Hypothalamus (tissue), 51 donors: ENCODE measurements at places on chromosomes 11 and 22.

DNA sequence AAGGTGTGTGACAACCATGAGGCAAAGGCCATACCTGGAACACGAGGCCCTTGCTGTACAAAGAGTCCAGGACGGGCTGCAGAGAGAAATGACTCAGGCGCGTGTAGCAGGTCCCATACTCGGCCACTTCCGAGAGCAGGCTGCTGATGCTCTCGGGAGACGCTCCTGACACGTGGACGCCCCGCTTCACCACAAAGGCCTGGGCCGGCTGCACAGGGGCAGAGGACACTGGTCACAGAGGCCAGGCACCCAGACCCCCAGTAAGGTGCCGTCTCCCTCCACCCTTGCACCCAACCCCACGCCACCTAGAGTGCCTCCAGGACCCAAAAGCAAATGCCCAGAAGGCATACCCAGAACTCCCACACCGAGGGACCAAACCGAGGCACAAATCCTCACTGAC is 15.5 kb downstream of the TUBGCP6 start:
- DNase-seq, result no peak

GRCh38 chr11:121630041-121630440 is 177.3 kb upstream of the SORL1-AS1 start:
- DNase-seq, result no peak

- no peak for DNase-seq
These were observed 57.7 kb downstream of the CABIN1 start for GRCh38 chr22:24068717-24069297.

- no peak for DNase-seq
These were observed 48.8 kb upstream of the PHF21B start for GRCh38 chr22:45058622-45058912.

DNA sequence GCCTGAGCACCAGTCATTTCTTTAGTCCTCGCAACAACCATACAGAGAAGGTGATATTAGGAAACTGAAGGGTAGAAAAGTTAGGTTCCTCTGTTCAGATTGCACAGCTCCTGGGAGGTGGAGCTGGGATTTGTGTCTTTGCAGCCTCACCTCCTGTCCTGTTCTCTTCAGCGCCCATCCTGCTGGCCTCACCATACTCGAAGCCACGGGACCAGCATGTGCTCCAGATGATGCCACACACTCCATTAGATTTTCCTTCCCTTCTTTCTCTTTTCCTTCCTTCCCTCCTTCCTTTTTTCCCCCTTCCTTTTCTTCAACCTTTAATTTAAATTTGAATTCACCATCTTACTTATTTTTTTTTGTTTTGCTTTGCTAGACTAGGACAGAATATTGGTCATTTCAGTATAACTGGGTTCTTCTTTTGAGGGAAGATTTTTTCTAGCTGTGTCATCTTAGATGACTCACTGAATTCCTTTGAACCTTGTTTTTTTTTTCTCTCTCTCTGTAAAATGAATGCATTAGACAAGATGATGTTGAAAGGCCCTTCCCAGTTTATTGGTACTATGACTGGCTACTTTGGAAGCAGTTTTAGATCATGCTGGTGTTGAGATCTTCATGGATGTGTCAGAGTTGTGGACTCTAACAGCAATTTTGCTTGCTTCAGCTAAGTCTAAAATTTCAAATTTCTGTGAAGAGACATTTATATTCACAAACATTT is 662.5 kb upstream of the TENM4 start:
- DNase-seq, result no peak
